ENCODE measurements at places on chromosomes 3 and 15.

- DNase-seq: no peak
These were observed 13.6 kb downstream of the C3orf20 start for GRCh38 chr3:14688525-14688924.

- no peak for DNase-seq
These were observed 1187.1 kb downstream of the ROBO1 start for GRCh38 chr3:78580681-78581080.

DNA sequence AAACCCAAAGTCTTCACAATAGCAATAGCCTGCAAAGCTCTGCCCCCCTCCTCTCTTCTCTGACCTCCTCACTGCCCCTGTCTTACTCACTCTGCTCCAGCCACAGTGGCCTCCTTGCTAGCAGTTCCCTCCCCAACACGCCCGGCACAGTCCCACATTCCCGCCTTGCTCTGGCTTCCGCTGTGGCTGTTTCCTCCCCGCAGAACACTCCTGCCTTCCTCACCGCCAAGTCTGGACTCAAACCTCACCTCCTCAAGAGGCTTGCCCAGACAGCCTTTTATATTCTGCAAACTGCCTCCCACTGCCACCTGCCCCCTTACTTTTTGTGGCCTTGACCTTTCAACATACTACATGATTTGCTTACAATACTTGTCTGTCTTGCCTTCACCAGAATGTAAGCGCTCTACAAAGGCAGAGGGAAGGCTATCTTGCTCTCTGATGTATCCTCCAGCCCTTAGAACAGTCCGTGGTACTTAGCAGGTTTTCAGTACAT, 406 bp upstream of the MPI start:
- DNase-seq: no peak

DNA sequence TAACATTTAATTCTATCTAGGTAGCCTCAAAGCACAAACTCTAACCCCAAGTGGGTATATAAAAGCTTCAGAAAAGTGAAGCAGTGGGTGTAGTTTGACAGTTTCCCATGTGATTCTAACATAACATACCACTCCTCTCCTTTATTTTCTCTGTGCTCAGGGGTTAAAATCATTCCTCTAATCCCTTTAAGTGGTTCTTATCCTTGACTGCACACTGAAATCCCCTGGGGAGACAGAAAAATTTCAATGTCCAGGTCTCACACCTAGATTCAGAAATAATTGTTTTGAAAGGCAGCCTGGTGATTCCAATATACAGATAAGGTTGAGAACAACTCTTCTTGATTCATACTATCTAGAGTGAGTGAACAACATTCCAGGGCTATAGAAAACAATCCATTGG, 986.4 kb downstream of the ROBO1 start:
- DNase-seq: no peak

DNA sequence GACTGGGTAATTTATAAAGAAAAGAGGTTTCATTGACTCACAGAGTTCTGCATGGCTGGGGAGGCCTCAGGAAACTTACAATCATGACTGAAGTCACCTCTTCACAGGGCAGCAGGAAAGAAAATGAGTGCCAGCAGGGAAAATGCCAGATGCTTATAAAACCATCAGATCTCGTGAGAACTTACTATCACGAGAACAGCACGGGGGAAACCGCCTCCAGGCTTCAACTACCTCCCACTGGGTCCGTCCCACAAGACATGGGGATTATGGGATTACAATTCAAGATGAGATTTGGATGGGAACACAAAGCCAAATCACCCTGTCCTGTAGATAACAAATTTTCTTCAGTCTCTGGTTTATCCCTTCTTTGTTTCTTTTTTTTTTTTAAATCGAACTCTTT, 31.0 kb upstream of the AVEN start:
- no peak for DNase-seq

DNA sequence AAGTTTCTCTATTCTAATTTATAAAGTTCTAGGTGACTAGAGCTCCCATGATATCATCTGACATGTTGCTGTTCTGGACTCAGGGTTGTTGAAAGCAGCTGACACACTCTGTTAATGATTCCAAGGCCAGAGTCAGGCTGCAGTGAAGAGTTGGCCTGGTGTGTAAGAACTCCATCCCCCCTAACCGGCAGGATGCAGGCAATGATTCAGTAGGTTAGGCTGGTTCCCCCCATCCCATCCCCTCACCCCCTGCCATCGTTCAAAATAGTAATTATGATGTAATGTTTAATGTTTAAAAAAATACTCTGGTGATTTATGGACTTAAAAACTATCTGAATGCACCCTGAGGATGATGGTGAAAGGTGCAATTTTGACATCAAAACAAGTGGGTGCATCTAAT, 4.6 kb upstream of the TRIM71 start:
- no peak for DNase-seq

- no peak for DNase-seq
These were observed 10.7 kb downstream of the PCSK6 start for GRCh38 chr15:101478701-101479341.

- no peak for DNase-seq
These were observed 30.4 kb downstream of the SLC41A3 start for GRCh38 chr3:126053513-126053912.

DNA sequence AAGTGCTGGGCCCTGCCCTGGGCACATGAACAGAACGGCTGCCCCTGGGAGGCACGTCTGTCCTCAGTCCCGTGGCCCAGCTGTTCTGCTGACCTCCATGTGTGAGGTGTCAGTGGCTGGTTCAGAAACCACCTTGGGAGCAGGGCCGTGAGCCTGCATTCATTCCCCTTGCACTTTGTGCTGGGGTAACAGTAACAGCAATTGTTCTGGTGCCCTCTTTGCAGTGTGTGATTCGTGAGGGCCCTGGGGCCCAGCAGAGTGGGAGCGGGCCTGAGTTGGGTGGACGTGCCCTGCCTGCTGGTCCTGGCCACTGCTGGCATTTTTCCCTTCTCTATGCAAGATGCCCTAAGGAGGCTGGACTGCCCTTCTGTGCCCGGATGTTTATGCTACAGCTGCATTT, 50.4 kb upstream of the MYZAP start:
- no peak for DNase-seq

DNA sequence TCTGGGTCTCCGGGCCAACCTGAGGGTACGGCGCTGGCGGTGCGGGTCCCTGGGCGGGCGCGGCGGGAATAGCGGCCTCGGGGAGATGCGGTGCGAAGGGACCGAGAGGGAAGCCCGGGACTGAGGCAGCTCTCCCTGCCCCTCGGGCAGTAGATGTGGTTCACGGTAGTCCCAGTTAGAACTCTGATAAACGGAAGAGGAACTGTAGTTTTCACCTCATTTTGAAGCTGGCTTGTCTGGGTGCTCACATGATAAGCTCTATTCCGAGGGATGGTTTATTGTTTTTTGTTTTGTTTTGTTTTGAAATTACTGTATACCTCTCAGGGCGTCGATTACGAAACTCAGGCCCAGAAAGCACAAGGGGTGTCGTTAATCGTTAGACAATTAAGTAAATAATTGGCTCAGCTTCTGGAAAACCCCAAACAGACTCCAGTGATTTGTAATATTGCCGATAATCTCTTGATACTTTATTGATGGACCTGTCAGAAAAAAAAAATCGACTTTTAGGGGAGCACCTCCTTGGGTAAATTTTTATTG, 413 bp downstream of the NUSAP1 start:
- no peak for DNase-seq

- no peak for DNase-seq
These were observed 41.2 kb downstream of the IMPG2 start for GRCh38 chr3:101279162-101279561.

GRCh38 chr3:59408047-59408624, 358.3 kb upstream of the CFAP20DC start:
- DNase-seq: no peak

DNA sequence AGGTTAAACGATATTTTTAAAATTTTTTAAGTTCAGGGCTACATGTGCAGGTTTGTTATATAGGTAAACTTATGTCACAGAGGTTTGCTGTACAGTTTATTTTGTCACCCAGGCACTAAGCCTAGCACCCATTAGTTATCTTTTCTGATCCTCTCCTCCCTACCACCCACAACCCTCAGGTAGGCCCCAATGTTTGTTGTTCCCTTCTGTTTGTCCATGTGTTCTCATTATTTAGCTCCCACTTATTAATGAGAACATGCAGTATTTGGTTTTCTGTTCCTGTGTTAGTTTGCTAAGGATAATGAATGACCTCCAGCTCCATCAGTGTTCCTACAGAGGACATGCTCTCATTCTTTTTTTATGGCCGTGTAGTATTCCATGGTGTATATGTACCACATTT, 14.9 kb downstream of the FAM162A start:
- no peak for DNase-seq

- DNase-seq: no peak
These were observed 23.3 kb downstream of the LARP6 start for GRCh38 chr15:70830615-70831014.

Measured in activated gamma-delta T cell treated with anti-CD3 and anti-CD28 coated beads, Interleukin-2, amount 50 U/mL, for 16 hours (primary cell).